ENCODE measurements at places on chromosomes 1 and 21.
A peak's percentile ranks its signal among the peaks of the same experiment; 100 is the strongest.

DNA sequence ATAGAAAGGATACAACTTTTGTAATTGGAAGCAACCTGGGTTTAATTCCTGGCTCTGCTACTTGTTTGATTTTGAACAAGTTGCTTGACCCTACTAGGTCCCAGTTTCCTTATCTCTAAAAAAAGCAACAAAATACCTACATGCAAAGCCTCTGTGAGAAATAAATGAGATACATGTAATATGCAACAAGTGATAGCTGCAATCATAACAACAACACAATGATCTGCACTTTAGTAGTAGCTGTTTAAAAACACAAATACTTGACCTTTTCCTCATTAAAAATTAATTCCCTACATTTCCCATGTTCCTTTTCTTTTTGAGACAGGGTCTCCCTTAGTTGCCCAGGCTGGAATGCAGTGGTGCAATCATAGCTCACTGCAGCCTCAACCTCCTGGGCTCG lies 40.0 kb downstream of the FRRS1 start:
- no peak for DNase-seq

- no peak for DNase-seq
Observed at GRCh38 chr1:198171667-198172540, 15.1 kb downstream of the NEK7 start.

DNA sequence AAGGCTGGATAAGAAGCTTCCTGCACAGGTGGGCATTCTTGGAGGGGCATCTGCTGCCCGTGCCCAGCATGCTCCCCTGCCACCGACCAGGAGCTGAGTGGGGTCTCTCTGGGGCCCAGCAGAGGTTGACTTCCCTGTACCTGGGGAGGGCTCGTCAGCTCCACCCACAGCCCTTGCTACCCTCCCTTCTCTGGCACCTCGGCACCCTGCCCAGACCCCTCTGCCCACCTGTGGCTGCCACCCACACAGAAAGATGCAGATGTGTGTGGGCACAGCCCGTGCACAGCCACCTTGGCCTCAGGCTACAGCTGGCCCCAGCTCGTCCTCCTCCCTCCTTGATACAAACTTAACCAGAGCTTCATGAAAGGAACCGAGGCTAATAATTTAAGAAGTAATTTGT lies 241.2 kb upstream of the VAMP3 start:
- no peak for DNase-seq

GRCh38 chr1:65625528-65625927 lies 167.2 kb upstream of the PDE4B start:
- no peak for DNase-seq

- no peak for DNase-seq
Observed at GRCh38 chr1:229848752-229849677, 218.0 kb upstream of the GALNT2 start.

DNA sequence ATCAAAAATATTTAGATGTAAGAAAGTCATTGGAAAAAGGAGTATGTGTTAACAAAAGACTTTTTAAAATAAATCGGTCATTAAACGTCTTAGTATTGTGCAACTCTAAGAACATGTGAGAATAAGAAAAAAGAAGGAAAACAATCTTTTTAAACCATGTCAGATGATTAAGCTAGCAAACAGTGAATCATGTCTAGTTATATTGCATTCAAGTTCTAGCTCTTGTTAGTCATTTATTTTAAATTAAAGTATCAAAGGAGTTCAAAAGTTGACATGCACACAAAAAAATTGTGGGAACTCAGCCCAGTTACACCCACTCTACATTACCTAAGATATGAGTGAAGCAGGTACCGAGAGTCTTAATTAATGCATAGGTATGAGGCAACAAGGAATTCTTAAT lies 9.8 kb downstream of the FRRS1 start:
- DNase-seq: peak; percentile 30

DNA sequence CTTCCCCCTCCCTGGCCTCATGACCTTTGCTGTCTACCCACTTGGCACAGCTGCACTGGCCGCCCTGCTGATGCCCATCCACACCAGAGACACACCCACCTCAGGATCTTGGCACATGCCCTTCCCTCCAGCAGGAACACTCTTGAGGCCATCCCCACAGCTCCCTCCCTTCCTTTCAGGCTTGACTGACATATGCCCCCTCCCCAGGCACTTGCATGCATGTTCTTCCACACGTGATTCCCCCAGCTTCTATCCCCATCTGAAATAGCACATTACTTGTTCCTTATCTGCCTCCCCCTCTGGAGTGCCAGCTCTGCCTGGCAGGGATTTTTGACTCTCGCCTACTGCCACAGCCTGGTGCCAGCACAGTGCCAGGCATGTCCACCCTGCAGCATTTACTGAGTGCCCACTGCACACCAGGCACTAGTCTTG lies 98.5 kb upstream of the SLC25A33 start:
- DNase-seq: no peak

DNA sequence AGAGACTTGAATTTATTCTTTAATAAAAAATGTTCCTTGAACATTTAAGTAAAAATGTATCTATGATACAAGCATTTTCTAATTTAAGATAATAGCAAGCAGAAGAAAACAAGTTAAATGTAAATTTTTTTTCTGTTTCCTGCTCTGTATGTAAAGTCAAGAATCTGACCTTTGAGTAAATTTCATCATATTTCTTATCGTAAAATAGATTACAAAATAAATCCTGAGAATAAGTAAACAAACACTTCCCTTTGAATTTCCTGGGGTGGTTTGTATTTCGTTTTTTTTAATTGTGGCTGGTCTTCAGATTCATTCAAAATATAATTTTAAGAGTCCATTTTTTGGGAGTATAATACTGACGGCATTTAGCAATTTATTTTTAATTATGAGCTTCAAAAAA lies 77.6 kb downstream of the POU2F1 start:
- no peak for DNase-seq

GRCh38 chr1:33082575-33083108 lies 1.7 kb downstream of the AZIN2 start:
- no peak for DNase-seq

GRCh38 chr1:109198745-109199144 lies 15.0 kb upstream of the SARS1 start:
- no peak for DNase-seq

DNA sequence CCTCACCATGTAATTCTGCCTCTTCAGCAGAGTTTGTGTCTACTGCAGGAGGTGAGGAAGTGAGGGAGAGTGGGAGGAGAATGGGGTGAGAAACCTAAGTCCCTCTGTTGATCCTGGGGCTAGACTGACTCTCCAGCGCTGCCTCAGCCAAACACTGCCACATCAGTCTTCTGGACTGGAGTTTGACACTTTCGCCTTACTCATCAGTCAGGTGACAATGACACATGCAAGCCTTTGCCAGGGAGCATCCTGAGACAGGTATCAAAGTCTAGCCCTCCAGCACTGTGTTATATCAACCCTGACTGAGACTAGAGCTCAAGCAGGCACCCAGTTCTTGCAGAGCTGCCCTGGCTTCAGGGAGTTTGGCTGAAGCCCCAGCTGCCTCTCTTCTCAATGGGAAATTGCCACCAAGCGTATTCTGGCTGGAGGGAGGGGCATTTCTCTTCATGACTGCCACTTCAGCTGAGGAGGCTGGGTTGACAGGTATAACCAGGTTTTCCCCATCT lies 33.3 kb upstream of the SUCO start:
- no peak for DNase-seq

DNA sequence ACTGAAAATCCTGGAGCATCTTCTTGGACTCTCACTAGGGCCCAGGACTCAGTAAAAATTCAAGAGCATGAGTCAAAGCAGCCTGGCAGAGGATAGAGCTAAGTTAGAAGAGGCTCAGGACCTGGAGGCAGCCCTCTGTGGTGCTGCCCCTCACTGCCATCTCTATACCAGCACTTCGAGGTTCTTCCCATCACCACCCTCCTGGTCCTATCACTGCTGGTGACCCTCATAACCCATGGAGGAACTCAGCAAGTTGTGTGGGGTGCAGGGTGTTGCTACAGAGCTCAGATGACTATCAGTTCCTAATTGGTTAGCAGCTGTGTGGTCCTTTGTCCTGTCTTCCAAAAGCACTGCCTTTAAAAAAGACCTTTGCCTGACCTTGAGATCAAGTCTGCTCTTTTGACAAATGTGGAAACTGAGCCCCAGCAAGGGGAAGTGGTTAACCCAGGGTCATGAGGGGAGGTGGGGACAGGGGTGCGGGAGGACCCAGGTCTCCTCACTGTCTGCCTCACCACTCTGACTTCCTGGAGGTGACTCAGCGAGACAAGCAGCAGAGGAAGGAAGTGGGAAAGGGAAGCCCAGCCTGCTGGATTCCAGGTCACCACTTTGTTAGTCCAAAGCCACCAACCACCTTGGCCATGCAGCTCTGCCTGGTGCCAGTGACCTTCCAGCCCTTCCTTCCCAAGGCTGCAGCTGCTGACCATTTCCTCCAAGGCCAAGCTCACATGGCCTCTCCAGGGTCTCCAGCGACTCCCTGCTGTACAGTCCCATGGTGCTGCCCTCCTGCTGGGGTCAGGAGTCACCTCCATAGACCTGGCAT lies 199.4 kb upstream of the EDN2 start:
- DNase-seq: no peak

DNA sequence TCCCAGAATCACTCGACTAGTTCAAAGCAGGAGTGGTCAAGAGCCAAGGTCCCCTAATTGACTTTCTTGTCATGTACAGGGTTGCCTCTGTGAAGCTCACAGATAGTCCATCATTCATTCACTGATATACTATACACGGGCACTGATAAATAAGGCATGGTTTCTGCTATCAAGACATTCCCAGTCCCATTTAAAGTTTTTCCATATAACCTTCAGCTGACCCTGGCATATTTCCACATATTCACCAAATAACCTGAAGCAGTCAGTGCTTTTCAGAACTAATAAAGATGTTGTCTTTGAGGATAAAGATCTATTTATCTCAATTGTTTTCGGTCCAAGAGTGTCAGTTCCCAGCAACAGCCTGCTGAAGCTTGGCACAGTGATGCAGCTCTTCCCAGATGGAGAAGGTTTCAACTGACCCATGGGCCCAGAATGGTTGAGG lies 173.4 kb downstream of the ZZZ3 start:
- DNase-seq: no peak
